ENCODE measurements at places on chromosomes 7 and 10. TPM values are rescaled to one million over a fixed set of nuclear protein-coding genes. Genes with fewer than 3 reads are reported as not detected.
A peak's percentile ranks its signal among the peaks of the same experiment; 100 is the strongest.

DNA sequence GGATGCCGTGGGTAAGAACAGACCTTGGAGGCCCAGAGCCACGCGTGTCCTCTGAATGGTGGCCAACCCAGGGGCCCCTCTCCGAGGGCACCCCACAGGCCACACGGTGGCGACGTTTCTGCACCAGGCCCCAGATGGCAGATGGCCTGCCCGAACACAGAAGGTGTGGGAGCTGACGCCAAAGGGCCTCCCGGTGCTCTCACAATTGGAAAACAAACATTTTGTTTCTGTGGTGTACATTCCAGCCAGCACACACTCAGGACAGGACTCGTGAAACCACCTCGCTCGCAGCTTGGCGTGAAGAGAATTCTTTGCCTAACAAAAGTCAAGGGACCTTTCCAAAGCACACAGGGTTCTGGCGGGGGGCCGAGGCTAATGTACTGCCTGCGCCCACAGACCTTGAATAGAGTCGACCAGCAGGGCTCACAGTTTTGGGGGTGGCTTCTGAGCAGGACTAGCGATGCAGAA is 112.1 kb downstream of the FAM53B start:
- peak; percentile 89 for DNase-seq

- DNase-seq, result no peak
Observed at GRCh38 chr7:142602756-142603155, 146.5 kb upstream of the PRSS1 start.

The CFAP69 gene
- total RNA-seq, result 16.8 TPM

DNA sequence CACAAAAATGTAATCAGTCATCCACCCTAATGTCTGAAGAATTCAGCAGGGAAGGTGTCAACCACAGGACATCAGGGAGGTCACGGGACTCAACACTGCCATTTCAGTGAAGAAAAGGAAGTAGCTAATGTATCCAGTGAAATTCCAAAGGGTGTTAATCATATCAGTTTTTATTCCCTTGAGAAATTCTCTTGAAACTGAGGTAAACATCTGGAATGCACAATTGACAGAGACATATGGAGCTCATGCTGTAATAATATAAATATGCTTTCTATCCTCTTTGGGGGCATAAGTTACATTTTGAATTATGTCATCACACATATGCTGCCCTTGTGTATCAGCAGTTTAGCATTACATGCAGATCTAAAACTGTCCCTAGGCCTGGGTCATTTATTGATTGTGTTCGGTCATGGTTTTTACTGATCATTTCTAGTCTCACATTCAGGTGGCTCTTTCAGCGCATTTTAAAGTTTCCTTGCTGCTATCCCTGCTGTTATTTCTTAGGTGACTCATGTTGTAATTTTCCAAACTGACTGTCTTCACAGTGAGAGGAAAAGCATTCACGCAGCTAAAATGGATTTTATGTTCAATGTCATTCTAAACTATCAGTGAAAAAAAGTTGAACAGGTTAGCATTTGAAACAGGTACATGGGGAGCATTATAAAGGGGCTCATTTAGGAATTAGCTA is 273.9 kb downstream of the TSPAN12 start:
- DNase-seq, result no peak

DNA sequence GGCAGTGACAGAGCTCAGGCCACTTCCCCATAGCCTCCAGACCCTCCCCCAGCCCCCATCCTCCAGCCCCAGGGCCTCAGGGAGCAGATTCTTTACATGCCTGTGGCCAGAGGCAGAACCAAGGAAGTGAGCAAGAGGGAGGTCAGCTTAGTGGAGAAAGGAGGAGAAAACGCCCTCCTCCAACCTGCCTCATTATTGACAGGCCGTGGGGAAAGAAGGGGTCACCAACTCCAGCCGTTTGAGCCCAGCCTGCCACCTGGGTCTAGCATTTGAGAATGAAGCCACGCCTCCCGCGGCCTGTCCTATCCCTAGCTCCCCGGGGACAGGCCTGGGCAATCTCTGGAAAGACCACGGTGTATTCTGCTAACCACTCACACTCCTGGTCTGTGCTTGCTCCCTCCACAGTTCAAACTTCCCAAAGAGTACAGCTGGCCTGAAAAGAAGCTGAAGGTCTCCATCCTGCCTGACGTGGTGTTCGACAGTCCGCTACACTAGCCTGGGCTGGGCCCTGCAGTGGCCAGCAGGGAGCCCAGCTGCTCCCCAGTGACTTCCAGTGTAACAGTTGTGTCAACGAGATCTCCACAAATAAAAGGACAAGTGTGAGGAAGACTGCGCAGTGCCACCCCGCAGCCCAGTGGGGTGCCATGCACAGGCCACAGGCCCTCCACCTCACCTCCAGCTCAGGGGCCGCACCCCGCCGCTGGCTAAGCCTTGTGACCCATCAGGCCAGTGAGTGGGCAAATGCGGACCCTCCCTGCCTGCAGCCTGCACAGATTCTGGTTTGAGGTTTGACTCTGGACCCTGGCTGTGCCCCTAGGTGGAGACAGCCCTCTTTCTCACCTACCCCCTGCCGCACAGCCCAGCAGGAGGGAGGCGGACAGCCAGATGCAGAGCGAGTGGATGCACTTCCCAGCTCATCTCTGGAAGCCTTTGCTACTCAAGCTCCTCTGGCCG is 14.3 kb upstream of the TRIM8 start:
- no peak for DNase-seq

- no peak for DNase-seq
Observed at GRCh38 chr7:99359465-99360154, 14.9 kb upstream of the ARPC1B start.

- no peak for DNase-seq
Observed at GRCh38 chr7:97200018-97200417, 82.5 kb downstream of the SDHAF3 start.

DNA sequence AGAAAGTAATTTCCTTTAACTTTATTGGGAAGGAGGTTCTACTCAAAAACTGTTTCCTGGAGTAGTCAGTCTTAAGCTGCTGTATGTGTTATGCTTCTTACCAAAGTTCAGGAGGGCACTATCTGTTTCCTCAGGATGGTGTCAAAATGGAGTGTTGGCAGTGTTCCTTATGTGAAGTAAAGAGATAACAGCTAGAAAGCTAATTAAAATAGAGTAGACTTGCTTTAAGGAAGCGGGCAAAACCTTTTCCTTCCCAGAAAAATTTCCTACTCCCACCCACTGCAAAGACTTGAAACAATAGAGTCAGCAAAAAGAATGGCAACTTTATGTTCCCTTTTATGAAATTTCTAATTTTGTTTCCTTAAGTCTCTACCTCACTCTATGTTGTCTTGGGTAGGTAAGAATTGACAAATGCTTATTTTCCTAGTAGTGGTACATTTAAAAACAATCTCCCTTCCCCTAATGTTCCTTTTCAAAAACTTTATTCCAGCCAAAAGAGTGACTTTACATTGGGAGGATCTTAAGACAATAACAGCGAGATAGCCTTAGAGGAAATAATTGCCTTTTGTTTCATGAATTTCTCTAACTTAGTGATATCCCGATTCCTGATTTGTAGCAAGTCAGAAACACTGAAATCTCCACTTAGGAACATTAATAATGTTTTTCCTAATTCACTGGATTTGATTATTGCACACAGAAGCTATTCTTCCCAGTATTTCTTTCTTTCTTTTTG is 26.5 kb upstream of the ENTPD1 start:
- DNase-seq, result no peak

DNA sequence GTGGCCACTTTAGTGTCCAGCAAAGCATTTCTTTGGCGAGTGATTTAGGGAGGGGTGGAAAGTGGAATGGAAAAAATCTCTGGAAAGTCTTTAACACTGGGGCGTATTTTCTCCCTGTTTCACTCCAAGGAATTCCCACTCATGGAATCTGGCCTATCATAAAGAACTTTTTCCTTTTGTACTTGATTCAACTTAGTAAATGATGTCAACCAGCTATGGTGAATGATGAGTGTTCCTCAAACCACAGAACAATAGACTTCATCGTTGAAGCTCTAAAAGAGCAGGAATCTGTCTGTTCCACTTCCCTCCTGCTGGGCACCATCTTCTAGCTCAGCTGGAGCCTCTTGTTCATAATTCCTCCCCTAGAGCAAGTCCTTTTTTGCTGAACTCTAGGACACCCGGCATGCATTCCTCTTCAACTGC is 66.5 kb downstream of the EPDR1 start:
- DNase-seq, result no peak

- DNase-seq, result no peak
Observed at GRCh38 chr10:30357806-30358205, 8.7 kb upstream of the MTPAP start.

Measured in cerebellum (tissue), 4 donors.